ENCODE measurements at places on chromosomes 5 and 9.
A peak's percentile ranks its signal among the peaks of the same experiment; 100 is the strongest.

GRCh38 chr5:39159811-39160490 lies 59.4 kb downstream of the FYB1 start:
- no peak for DNase-seq

GRCh38 chr9:5435912-5436311 lies 1.8 kb downstream of the PLGRKT start:
- DNase-seq, result no peak

GRCh38 chr9:134032456-134033222 lies 7.4 kb downstream of the BRD3OS start:
- no peak for DNase-seq

GRCh38 chr9:29717631-29718030 lies 2144.3 kb upstream of the C9orf72 start:
- DNase-seq, result no peak

GRCh38 chr5:93532370-93532769 lies 48.6 kb downstream of the NR2F1-AS1 start:
- no peak for DNase-seq

- DNase-seq, result no peak
These were observed 4.5 kb upstream of the OTP start for GRCh38 chr5:77642738-77643653.

- peak; percentile 48 for DNase-seq
These were observed 259.5 kb downstream of the GRIA1 start for GRCh38 chr5:153749960-153750359.

DNA sequence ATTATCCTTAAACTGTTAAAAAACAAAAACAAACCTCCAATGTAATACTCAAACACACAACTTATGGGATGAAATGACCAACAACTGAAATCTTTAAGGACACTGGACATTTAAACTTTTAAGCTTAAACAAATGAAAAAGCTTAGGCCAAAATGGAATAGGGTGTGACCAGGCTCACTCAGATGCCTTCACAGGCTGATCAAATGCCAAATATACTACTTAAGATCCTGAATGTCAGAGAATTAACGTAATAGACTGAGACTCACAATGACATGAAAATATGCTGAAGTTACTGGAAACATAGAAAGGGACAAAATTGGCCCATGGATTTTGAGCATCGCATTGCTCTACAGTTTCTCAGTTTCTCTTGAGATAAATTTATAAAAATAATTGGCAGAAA lies 286.8 kb downstream of the ADAMTS6 start:
- no peak for DNase-seq

GRCh38 chr5:150190503-150190979 lies 679 bp downstream of the SLC6A7 start:
- no peak for DNase-seq

DNA sequence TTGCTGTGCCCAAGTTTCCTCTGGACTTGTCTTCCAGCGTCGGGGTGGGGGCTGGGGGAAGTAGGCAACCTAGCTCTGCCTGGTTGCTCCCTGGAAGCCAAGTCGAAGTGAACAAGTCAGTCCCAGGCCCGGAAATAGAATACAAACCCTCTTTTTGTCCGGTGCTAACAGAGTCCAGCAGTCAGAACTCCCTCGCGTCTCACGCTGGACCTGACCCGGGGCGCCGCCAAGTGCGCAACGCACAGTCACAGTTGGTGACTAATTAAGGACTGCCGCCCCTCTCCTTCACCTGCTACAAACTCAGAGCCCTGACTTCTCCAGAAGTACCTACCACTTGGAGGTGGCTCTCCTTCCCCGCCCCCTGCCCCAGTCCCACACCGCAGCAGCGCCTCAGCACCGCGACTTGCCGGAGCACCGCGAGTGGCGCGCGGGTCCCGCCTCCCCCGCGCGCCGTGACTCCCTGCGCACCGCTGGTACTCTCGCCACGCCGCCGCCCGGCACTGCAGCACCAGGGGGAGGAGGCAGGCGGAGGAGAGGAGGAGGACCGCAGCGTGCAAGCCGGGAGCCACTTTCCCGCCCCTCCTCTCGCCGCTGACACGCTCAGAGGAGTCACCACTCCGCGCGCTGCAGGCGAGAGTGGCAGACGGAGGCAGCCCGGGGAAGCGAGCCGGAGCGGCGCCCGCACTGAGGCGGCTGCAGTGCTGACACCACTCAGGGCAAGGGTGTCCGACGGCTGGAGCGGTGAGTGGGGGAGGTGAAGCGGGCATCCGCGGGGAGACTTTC lies at the start of gene SV2C:
Gene SV2C (plus strand): TSS at position 612 of the 783 bp plus-strand sequence. CDS start 48,368 bp downstream, outside the sequence.
- DNase-seq, result no peak

DNA sequence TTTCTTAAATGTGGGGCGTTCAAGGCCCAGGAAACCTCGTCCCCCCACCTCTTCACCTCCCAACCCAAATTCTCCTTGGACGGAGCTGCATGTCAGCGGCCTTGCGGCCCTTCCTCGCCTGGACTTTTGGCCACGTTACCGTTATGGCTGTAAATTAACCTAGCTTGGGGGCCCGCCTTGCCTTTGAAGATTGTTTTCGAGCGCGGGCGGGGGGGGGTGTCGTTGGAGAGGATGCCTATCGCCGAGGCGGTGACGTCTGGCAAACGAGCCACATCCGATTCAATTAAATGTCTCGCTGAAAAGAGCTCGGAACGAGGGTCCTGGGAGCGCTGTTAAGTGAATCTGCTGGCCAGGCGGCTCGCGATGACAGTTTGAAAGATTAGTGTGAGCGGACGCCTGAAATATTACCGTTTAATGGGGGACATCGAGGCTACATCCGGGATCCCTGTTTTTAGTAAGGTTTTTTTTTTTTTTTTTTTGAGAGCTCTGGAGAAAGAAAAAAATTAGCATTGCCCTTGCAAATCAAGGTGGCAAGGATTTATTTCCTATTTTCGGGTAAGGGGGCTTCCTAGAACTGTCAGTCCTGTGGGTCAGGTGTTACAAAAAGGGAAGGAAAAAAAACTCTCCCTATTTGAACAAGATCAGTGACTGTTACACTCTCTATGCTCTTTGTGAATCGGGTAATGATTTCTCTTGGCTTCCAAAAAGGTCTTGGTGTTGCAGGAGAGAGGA lies 2.3 kb upstream of the NKX2-5 start:
- DNase-seq, result no peak

GRCh38 chr5:14447958-14448911 lies 133.4 kb upstream of the OTULINL start:
- DNase-seq, result no peak

GRCh38 chr5:109062664-109063063 lies 315.0 kb downstream of the FER start:
- no peak for DNase-seq

DNA sequence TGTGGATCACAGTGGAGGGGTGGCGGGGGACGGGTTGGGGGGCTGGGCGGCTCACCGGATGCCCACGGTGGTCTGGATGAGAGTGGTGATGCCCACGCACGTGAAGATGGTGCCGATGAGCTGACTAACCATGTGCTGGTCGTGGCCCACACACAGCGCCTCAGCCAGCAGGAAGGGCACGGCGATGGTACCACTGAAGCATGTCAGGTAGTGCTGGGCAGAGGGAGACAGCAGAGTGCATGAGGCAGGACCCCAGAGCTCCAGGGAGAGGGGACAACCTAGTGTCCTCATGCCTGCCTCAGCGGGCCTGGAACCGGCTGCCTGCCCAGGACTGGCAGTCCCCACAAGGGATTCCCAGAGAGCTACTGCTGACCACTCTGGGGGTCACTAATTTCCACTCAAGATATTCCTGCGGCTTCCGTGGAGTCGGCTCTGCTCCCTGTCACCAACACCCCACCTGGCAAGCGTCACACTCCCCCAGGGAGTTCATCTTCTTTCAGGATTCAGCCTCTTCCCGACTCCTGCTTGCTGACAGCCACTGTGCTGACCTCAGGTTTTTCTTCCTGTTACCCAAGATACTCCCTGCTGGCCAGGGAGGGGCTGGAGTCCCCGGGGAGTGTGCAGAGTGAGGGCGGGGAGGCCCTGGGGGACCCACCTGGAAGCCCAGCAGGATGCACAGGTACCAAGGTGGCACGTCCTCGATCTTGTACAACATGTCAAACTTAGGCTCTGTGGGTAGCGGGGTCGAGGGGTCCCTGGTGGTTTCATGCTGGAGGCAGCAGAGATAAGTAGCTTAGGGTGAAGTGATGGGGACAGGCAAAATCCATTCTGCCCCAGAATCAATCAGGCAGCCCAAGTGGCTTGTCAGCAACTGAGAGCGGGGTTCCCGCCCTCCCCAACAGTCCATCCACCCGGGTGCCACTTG lies 998 bp downstream of the SLC23A1 start:
- no peak for DNase-seq

GRCh38 chr9:34379334-34380033 lies 2.8 kb upstream of the MYORG start:
- peak; percentile 73 for DNase-seq

GRCh38 chr5:82364497-82364896 lies 86.3 kb upstream of the RPS23 start:
- DNase-seq, result no peak

DNA sequence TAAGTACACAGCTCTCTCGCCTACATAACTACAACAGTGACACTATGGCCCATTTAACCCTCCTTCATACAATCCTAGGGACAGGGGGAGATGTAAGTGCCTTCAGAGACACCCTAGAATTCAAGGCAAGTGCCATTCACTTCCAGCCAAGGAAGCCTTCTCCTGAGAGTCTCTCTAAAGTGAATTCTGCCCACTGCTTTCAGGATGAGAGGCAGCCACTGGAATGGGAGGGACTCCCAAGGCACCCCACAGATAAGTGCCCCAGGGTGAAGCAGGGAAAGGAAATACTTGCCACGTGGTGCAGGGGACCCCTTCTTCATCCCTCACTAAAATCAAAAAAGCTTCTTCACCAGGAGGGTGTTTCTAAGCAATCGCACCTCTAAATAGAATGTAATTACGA lies 283.7 kb downstream of the ZNF608 start:
- DNase-seq, result no peak

GRCh38 chr9:26657958-26658357 lies 234.6 kb downstream of the CAAP1 start:
- no peak for DNase-seq

- no peak for DNase-seq
These were observed 75.4 kb upstream of the CTNNA1 start for GRCh38 chr5:138677782-138678181.

GRCh38 chr5:135990528-135991255 lies 35.9 kb upstream of the LECT2 start:
- no peak for DNase-seq

GRCh38 chr5:66982056-66982387 lies 214.6 kb downstream of the CD180 start:
- no peak for DNase-seq

- no peak for DNase-seq
These were observed 199.4 kb downstream of the ESM1 start for GRCh38 chr5:54785729-54786591.

- no peak for DNase-seq
These were observed 26.9 kb downstream of the INVS start for GRCh38 chr9:100125910-100126309.

DNA sequence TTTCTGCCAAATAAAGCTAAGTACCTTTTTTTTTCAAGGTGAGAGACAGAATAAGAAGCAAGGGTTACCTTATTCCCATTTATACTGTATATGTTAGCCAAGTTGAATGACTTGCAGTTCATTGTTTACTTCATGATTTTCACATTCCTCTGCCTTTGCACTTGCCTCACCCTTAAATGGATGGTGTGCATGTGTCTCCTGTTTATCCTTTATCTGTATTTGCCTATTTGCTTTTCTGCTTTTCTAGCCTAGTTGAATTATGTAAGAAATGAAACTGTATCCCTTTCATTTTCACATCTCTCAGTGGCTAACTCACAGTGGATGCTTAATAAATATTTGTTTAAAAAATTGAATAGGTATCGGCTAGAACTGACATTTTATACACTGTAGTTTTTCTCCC lies 200.8 kb upstream of the ST8SIA4 start:
- no peak for DNase-seq

- no peak for DNase-seq
These were observed 155.9 kb upstream of the COL5A1 start for GRCh38 chr9:134485653-134486052.

- DNase-seq, result no peak
These were observed 58.6 kb downstream of the LPAR1 start for GRCh38 chr9:110979636-110980035.

GRCh38 chr5:585962-586628 lies 26.0 kb upstream of the CEP72 start:
- no peak for DNase-seq

DNA sequence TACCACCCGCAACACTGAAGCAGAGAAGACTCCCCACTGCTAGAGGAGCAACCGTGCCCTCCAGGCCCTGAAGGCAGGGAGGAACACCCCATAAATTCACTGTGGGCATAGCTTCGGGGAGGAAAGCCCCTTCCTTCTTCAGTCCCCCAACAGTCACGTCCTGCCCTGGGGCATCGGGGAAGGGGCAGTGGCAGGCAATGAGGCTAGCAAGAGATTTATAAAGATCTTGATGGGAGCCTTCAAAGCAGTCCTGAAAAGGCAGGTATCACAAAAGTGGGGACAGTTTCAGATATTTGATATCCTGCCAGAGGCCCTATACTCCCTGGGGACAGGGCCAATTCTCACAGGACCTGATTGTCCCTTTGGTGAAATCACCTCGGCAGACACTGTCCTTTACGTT lies 16.9 kb upstream of the TRIM14 start:
- no peak for DNase-seq

DNA sequence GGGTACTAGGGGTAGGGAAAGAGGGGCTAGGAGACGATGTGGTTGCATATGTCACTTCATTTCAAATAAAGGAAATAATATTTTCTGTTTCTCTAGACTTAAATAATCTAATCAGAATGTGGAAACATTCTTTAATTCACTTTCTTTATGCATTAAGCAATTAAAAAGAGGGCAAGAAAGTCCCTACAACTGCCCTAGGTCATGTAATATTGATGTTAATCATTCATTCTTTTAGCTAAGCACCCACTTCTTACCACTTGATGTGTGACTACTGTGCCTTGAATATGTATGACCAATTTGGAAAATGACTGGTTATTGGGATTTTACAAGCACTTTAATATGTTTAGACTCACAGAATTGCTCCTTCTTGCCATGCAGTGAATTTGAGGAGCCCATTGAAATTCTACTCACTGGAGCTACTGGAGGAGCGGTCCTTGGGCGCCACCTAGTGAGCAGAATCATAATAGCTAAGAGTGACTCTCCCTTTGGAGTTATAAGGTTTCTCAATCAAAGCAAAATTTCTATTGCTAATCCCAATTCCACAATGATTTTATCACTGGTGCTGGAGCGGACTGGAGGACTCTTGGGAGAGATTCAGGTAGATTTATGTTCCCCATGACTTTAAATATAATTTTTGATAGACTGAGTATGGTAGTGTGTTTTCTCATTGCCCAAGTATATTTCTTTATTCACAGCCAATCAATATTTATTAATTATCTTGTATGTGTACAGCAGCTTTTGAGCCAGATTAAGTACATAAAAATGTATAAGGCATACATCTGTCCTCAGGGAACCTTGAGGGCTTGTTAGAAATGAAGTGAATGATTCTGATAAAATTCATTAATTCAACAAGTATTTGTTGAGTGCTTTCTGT lies 225.1 kb downstream of the ADGRV1 start:
- peak; percentile 29 for DNase-seq

DNA sequence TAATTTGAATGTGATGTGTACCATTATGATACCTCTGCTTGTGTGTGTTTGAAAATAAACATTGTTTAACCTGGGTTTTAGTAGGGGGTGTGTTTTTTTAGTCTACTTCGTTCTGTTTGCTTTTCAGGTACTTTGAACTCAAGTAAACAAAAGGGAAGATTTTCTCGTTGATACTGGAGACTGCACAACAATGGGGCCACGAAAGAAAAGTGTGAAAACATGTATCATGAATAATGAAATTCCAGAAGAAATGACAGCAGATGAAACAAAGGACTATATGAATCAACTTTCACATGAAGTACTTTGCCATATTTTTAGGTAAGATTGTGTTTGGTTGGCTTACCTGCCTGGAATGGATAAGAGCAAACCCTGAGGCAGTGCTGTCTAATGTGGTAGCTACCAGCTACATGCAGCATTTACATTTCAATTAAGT lies 10.8 kb downstream of the FBXO38 start:
- no peak for DNase-seq

- no peak for DNase-seq
These were observed 120.9 kb upstream of the TARS1 start for GRCh38 chr5:33319841-33320240.
